Anterior cingulate cortex (tissue), 58 donors: ENCODE measurements at places on chromosomes 6 and 20.

DNA sequence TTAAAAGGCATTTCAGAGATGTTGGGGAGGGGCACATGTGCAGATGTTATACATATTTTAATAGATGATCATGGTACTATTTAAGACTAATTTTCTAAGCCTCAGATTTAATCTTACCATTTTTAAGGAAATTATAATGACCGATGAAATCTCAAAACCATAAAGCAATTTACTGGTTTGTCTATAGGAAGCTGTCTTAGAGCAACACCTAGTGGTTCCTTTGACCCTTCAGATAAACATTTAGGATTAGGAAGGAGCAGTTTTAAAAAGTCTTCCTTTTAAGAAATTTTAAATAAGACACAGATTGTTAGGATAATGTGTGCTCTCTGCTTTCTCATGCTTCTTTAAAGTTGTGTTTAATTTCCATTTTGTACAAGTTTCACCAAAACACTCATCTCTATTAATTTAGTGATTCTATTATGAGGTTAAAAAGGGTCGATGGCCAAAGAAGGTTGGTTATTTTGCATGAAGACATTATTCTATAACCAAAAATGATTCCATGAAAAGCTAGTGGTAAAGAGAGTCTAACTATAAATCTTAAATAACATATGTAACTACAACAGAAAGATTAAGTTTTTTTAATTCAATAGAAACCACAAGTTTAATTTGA, 376.4 kb downstream of the HACE1 start:
- no peak for DNase-seq

DNA sequence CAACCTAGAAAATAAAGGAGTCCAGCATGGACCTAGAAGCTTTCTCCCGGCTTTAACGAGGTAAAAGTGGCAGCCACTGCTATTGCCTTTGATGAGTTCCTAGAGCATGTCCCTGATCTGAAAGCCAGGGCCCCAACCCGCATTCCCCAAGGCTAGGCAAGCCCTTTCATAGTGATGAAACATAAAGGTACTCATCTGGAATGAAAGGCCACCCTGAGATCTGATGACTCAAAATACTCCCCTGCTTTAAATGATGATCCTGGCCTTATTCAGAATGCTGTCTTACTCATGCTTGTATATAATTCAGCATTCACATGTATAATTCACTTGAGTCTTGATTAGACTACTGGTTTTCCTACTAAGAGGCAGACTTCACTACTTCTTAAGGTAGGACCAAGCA, 21.3 kb downstream of the TTPAL start:
- DNase-seq = no peak

DNA sequence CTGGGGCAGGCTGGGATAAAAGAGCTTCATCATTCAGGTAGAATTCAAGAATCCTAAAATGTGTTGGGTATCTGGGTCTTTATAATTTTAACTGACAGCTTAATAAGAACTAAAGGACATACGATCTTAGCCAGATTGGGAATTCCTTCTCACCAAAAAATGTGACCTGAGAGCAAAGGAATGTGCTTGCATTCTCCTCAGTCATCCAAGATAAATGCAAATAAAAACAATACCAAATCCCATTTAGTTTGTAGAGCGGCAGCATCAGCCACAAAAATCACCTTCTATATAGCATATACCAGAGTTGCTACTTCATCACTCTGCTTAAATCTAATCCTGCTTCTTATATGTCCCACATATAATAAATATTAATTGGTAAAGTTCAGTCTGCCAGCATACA, 16.9 kb downstream of the USP49 start:
- DNase-seq = no peak

DNA sequence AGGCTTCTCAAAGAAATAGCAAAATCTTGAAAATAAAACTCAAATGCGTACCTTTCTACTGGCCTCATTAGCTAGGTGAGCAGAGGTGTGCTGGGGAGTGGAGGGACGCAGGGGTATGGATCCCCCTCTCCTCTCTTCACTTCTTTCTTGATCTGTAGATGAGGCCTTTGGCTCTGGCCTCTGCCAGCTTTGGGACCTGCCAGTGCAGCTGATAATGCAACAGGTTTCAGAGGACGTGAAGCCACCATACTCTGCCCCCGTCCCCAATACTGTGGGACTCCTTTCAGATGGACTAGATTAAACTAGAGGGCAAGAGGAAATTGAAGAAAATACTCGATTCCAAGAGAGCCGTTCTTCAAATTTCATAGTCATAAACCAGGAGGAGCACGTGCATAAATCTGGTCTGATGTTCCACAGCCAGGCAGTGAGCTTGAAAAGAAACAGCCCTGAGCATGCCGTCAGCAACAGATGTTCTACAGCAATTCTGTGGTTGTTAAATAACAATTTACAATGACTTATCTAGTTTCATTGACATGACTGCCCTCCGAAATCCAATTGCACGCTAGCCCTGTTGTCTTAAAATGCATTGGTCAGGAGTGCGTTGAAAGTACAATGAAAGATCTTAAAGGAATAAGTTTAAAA, 245.3 kb upstream of the FOXQ1 start:
- DNase-seq = no peak

DNA sequence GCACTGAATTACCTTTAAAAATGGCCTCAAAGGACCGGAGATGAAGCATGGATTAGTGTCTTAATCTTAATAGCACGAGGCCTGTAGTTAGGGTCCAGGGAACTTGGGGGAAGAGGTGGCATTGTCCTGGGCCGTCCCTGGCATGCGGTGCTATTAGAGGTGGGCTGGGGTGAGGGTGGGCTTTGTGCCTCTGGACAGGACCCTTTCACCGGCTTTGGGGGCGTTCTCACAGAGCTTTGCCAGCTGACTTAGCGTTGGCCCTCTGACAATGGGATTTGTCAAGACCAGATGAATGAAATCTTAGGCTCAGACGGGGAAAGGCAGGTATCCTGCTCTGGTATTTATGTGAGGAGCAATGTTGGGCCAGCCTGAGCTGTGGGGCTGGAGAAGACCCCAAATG, 59.6 kb downstream of the ERMARD start:
- no peak for DNase-seq

GRCh38 chr6:161542346-161542980, 268.6 kb upstream of the AGPAT4 start:
- no peak for DNase-seq

- no peak for DNase-seq
Observed at GRCh38 chr6:157906537-157907061, 75.1 kb upstream of the SYNJ2 start.

- no peak for DNase-seq
Observed at GRCh38 chr6:11023032-11023431, 21.1 kb downstream of the ELOVL2 start.

DNA sequence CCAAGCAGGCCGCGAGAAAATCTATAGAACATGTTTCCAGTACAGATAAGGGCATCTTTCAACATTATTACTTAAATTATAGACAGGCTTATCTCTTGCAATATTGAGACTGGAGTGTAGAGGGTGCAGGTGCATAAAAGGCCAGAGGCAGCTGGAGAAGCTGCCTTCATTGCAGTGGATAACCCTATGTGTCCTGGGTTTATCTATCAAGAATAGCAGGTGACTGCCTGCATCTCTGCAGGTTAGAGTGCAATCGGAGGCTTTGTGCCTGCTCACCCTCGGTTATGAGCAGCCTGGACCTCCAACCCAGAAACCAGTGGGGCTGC, 28.7 kb upstream of the ECI2 start:
- no peak for DNase-seq

- DNase-seq = no peak
Observed at GRCh38 chr20:59214606-59215547, 51.3 kb downstream of the ZNF831 start.

- no peak for DNase-seq
Observed at GRCh38 chr6:74611220-74611619, 594.6 kb downstream of the COL12A1 start.

- no peak for DNase-seq
Observed at GRCh38 chr6:127222418-127222817, 44.2 kb upstream of the RNF146 start.

DNA sequence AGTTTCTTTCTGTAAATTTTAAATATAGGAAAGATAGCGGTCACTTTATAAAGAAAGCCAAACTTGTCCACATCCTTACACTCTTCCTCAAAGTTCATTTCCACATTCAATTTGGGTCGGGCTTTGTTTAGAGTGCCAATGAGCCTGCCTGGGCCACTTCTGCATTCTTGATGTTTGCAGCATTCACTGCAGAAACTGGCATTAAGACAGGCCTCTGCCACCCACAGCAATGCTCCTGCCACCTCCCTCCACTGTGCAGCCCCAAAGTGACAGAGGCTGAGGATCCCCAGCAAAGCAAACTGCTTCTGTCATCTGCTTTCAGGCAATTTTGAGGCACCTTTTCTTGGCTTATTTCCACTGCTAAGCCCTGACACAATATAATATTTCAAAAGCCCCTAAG, 61.2 kb downstream of the TNFAIP3 start:
- no peak for DNase-seq

GRCh38 chr20:8423482-8423881, 291.4 kb downstream of the PLCB1 start:
- DNase-seq = no peak

DNA sequence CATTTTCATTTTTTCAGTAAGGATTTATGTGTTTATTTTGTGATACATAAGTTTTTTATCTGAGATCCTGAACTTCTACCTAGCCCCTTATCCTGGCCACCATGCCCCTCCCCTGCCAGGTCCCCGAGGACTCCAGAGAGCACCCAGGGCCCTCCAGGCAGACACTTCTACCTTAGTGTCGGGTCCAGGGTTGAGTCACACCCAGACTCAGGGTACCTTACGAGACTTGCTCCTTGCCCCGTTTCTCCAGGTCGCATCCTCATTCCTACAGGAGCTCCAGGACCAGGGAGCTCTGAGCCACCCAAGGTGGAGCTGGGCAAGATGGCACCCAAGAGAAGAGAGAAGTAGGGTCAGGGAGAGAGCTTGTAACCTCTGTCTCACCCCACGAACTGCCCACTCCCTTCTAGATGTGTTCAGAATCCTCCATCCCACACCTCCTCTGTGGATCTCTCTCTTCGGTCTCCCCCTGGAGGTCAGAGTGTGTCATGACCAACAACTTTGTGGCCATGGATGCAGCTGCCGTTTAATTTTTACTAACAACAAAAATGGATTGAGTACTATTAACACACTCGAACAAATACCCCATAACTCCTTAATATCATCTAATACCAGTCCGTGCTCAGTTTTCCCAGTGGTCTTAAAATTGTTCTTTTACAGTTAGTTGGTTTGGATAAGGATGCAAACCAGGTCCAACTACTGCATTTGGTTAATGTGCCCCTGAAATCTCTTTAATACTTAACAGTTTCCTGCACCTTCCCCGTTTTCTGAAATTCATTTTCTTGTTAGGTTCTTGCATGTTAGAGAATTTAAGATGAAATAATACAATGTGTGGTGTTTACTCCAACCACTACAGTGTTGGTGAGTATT, 130.6 kb upstream of the INSM1 start:
- DNase-seq = no peak

DNA sequence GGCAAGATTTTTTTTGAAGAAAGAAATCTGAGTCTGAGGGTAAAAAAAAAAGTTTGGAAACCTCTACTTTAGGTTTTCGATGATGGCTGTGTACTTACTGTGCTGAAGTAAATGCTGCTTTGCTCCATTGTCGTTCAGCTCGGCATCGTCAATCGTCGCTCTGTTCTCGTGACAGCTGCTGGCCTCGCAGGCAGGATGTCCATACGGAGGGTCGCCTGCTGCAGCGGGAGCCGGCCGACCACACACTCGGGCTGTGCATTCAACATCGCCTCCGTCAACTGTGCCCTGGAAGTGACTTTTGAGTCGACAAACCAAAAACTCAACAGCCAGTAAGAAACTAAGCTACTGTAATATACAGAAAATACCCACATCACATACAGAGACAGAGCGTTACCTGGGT, 53.1 kb upstream of the SMOC2 start:
- no peak for DNase-seq

- DNase-seq = no peak
Observed at GRCh38 chr20:16040742-16041141, 532.5 kb downstream of the KIF16B start.

DNA sequence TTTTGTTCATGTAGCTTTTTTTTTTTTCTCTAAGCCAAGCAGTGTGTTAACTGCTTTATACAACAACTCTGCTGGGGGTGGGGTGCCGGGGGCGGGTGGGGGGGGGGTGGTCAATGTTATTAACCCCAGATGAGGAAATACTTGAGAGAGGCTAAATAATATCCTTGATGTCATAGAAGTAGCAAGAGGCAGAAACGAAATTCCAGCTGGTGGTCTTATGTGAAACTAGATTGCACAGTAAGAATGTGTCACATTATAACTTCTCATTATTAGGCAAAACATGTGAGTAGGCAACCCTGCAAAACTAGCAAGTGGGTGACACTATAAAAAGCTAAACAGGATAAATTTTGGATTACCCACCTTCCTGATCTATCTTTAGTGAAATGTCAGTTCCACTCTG, 12.8 kb downstream of the MYLK4 start:
- DNase-seq = no peak

DNA sequence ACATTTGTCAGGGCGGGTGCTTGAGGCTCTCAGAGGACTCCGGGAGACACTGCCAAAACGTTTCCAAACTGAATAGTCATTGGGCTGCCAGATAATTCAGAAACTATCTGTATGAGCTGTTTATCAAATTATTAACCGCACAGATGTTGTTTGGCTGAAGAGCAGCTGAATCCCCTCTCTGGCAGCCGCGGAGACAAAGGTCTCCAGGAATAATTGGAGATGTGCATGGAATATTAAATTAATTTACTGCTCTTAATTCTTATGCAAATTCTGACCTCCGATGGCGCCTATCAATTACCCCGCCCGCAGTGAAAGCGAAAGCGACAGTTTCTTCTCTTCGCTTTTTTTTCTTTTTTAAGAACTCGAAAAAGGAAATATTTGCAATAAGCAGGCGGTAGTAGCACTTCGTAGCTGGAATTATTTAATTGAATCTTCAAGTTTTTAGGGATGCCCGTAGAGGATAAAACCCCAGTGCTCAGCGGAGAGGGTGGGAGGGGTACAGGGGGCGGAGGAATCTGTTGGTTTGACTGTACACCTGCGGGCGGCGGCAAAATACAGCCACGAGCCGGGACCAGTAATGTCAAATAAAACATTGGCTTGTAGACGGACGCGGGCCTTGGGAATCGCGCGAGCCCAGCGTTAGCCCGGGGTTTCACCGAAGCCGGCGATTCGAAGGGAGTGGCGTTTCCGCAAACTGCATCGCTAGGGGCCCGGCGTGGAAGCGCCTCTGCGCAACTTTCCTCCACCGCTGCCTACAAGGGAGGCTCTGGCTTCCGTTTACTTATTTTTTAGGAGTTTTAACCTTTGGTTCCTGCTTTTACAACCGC, 6.2 kb downstream of the LINC00237 start:
- DNase-seq = no peak

- DNase-seq = no peak
Observed at GRCh38 chr20:50672400-50673145, 18.8 kb downstream of the RIPOR3 start.

DNA sequence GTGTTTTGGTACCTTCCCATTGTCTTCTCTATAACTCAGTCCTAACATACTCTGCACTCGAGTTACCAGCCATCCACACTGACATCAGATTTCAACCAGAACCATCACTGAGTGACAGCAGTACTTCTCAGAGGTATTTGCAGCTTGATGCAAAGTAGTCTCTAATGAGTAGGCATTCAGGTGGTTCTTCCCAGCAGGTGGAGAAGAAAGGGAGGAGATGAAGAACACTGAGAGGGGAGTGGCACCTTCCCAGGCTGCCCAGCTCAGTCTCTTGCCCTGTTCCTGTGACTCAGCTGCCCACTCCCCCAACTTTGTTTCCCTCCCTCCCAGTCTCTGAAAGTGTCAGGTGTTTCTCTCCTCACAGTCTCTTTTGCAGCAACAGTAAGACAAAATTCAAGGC, 38.7 kb upstream of the SMIM28 start:
- DNase-seq = no peak

GRCh38 chr6:166541876-166542579, 44.5 kb downstream of the RAMACL start:
- no peak for DNase-seq
